ENCODE measurements at places on chromosomes 7 and 10. TPM values are rescaled to one million over a fixed set of nuclear protein-coding genes. Genes with fewer than 3 reads are reported as not detected.

Gene NUTM2D
- total RNA-seq, result 0.28 TPM

Gene SPDYE11
- total RNA-seq, result not detected

Gene MINDY4
- total RNA-seq, result 6.2 TPM

Gene MEIG1
- not detected for total RNA-seq

Gene FAM200A
- total RNA-seq, result 7.0 TPM

Gene CYP26C1
- total RNA-seq, result under 0.01 TPM
